Fibroblast of lung (primary cell): ENCODE measurements at places on chromosomes 2 and 18.

GRCh38 chr2:11320698-11321492 lies 23.5 kb downstream of the ROCK2 start:
- DNase-seq = no peak

DNA sequence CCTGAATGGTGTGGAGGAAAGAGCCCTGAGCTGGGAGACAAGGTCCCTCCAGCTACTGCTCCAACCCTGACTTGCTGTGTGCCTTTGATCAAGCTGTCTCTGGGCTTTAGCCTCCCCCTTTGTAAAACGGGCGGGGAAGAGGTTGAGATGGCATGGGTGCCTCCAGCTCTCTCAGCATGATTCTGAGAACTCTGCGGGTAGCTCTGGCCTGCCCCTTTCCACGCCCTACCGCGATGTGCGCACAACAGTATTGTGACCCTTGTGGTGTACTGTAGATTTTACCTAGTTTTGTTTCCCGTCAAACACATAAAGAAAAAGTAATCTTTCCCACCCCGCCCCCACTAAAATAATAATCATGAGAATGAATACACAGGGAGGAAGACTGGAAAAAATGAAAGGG lies 5.3 kb downstream of the CD8A start:
- DNase-seq = no peak

GRCh38 chr18:26493021-26493420 lies 55.3 kb downstream of the KCTD1 start:
- no peak for DNase-seq

DNA sequence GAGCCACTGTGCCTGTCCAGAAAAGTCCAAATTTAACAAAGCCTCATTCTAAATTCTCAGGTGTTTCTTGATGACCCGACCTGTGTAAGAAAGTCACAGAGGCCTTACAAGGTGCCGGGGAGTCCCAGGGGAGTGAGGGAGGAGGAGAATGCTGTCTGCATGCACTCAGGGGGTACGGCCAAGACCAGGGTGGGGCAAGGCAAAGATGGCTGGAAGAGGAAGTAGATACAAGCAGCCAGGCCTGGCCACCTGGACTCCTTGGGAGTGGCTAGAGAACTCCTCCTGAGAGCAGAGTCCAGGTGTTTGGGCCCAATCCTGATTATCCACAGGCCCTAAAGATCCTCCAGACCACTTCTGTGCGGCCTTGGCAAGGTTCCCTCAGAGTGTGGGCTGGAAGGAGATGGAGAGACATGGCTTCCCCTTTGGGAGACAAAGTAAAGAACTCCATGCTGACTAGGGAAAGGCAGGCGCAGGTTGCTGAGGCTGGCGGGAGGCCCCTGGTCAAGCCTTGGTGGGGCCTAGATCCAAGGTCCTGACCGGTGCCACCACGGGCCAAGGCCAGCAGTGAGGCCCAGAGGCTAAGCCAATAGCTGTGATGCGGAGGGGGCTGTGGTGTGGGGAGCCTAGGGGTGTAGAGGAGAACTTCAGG lies 74.7 kb downstream of the COPS8 start:
- DNase-seq = no peak

DNA sequence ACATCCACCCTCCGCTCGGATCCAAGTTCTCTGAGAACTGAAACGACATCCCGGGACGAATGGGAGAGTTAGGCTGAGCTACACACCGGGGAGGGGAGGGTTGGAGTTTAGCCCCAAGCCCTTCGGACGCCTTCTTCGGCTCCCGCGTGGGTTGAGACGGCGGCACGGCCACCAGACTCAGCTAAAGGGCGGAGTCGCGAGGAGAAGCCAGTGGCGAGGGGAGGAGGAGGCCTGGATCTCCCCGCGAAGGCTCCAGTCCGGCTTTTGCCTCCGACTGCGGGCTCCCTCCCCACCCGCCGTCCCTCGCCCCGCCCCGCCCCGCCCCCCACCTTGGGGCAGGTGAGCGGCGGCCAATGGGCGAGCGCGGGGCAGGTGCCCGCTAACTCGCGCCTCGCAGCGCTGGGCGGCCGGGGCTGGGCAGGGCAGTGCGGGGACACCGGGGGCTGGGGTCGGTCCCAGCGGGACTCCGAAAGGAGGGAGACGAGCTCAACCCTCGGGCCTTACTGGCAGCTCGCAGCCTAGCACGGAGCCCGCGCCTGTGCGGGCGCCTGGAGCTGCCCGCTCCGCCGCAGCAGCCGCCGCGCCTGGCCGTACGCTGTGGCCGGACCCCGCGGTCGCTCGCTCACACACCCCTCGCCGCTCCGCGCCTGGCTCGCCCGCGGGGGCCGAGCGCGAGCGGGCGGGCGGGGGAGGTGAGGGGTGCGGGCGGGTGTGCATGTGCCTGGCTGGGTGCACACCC lies at the start of gene EMX1:
EMX1 (plus strand) TSS at position 382 of the 739 bp plus-strand sequence; CDS start at position 716, 334 bp downstream.
- DNase-seq = no peak

GRCh38 chr2:224670203-224670602 lies 46.0 kb downstream of the CCDC195 start:
- no peak for DNase-seq

DNA sequence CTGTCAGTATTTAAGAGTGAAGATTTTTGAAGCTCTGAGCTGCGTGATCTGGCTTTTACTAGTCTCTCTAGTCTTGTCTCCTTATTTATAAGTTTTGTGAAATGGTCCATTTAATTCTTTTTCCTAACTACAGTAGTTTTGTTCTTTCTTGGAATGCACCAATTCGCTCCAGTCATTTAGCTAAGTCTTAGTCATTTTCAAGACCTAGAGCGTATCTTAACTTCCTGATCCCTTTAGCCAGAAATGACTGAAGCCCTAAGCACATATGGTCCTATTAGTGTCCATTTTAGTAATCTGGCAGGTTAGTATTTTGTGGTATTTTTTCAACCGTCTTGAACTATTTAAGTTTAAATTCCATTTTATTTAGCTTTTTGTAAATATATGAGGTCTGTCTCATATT lies 3.6 kb downstream of the BIRC6 start:
- peak; percentile 12 for DNase-seq

- DNase-seq = peak; percentile 56
Measured at GRCh38 chr2:46362667-46363012, 65.4 kb downstream of the EPAS1 start.

GRCh38 chr2:239687441-239687840 lies 286.6 kb upstream of the HDAC4 start:
- no peak for DNase-seq

DNA sequence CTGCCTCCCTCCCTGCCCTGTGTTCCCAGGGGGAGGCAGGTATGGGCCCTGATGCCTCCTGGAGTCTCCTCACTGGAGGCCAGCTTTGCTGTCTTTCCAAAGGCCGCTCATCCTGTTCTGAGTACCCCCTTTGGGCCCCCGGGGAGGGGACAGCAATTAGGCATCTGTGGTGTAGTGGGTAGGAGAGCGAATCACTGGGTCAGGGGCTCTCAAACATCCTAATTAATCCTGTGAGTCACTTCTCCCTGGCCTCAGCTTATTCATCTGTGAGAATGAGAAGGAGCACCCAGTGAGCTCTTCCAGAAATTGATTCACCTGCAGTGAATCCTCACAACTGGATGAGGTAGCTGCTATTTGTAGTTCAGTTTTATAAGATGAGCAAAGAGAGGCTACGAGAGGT lies 16.4 kb downstream of the TET3 start:
- DNase-seq = no peak

GRCh38 chr2:181250691-181251090 lies 206.5 kb upstream of the ITGA4 start:
- no peak for DNase-seq

DNA sequence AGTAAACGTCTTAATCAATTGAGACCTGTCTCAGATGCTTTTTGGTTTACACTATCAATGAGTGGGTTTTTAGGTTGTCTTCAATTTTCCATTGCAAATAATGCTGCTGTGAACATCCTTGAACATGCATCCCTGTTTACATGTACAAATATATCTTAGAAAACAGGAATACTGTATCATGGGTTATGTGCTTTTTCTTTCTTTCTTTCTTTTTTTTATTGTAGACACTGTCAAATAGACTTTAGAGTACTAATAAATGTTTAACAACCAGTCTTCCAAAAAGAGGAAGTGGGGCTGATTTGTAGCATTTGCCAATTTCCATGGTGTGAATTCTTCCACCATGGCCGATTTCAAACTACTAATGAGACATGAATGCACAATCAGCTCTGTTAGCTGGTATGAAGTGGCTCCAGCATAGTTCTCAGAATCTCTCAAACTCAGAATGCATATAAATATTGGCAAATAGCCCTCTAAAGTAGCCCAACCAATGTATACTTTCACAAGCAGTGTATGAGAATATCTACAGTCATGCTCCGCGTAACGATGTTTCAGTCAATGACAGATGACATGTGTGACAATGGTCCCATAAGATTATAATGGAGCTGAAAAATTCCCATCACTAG lies 50.3 kb upstream of the B3GNT2 start:
- DNase-seq = no peak

GRCh38 chr2:239726631-239727181 lies 298.4 kb downstream of the NDUFA10 start:
- DNase-seq = no peak

DNA sequence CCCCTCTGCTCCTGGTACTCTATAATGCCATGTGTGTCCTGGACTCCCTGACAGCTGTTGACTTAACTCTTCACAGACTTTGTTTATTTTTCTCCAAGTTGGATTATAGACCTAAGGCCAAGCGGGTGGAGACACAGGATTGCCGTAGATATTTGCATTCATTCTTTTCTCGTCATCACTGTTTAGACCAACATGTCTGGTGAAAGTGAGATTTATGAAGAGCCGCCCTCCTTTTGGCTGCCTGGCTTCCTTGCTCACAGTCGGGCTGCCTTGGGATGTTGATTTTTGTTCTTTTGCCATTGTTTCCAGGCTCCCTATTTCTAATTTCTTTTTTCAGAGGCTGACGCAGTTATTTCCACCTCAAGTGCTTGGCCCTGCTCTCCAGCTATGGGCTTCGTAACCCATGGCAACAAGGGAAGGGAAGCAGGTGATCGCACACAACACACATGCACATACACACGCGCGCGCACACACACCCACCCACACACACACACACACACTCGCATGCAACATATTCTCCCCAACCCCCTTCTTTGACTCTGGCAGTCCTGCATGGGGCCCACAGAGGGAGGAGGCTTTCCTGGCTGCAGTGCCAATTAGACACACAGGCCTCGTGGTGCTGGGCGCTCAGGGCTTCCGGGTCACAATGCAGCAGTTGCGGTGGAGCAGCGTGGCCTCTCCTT lies 296.5 kb downstream of the MTX2 start:
- peak; percentile 9 for DNase-seq

GRCh38 chr2:74317701-74318100 lies 25.5 kb downstream of the SLC4A5 start:
- DNase-seq = no peak

DNA sequence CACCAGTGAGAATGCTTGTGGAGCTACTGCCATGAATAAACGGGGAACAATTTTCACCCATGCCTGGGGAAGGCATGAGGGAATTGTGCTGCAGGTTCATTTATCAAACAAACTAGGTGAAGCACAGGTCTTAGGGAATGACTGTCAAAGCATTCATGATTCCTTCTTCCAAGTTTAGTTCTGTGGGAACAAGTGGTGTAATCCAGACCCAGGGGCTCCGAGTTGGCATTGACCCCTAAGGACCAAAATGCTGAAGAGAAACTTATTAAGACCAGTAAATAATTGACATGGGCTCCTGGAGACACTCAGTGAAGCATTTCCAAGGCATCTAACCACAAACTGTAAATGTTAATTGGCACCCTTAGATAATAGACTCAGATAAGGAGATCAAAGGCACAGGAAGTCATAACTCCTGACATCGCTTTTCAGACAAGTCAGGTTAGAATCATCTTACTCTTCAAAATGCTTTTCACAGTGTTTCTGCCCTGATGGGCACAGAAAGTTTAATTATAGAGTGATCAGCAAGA lies 96.9 kb downstream of the SPP2 start:
- peak; percentile 62 for DNase-seq

- no peak for DNase-seq
Measured at GRCh38 chr2:141728886-141729285, 401.9 kb downstream of the LRP1B start.

GRCh38 chr18:7567474-7568425 lies 634 bp downstream of the PTPRM start:
- DNase-seq = peak; percentile 77
